ENCODE measurements at places on chromosomes 5 and 9. TPM values are rescaled to one million over a fixed set of nuclear protein-coding genes. Genes with fewer than 3 reads are reported as not detected.

DNA sequence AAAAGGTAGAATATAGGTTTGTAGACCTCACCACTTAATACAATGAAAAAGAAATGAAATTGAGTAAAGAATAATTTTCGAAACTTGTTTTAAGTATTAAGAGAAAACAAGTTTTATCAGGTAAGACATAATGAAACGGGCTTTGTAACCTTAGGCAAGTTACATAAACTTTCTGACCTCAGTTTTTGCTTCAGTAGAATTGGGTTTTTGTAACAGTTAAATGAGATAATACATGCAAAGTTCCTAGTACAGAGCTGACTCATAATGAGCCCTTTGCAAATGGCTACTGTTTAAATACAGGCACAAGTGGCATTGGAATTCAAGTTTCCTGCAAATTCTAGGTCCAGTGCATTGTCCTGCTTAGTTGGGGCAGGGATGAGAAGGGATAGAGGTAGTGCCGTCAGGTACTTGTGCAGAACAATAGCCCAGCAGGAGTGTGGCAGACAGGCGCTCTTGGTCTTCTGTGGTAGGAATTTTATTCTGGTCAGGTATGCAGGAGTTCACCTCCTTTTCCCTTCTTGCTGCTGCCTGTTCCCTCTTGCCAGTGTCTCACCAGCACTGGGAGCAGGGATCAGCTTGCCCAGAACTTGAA is 203.8 kb downstream of the PBX3 start:
- no peak overlapping the region for H3K4me3 ChIP-seq
- H3K27me3 ChIP-seq: no peaks in the 10 kb centered on the region
- no peaks in the 10 kb centered on the region for H3K4me1 ChIP-seq
- DNase-seq: no peak

DNA sequence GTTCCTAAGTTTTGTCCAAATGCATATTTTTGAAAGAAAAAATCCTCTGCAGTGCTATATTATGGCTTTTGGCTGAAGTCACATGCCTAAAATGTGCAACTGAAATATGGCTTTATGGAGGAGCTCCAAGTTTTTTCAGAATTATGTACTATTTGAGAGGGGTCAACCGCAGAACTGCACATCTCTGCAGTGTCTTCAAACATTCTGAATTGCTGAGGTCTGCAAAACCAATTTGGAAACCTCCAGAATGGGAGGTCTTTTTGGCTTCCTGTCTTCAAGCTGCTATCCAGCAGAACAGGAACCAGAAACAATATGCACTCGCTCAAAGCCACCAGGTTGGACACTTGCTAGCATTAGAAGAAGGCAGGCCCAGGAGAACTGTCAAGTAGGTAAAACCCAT is 376.0 kb upstream of the PAPPA start:
- H3K4me3 ChIP-seq: no peak overlapping the region
- no peak overlapping the region for H3K27ac ChIP-seq
- DNase-seq: no peak
- H3K4me1 ChIP-seq: no peaks in the 10 kb centered on the region

GRCh38 chr5:96317945-96318344 is 115.1 kb downstream of the PCSK1 start:
- no peaks in the 10 kb centered on the region for H3K4me1 ChIP-seq
- no peak for DNase-seq
- H3K27ac ChIP-seq: no peak overlapping the region

DNA sequence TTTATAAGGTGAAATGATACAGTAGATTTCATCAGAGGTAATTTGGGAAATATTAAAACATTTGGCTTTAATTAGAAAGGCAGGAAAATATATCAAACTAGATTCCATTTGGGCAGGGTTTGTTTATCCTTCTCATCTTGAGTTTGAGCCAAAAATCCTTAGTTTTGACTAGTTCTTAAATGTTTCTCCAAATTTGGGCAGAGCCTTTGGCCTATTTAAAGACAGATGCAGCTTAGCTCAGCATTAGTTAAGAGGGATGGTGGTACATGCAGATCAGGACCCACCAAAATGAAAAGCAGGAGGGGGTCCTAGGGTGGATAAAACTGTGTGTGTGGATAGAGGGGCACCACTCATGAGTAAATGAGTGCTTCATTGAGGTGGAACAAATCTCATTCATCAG is 20.3 kb upstream of the ARRDC3 start:
- no peaks in the 10 kb centered on the region for H3K27me3 ChIP-seq
- no peak overlapping the region for H3K27ac ChIP-seq
- no peak for DNase-seq
- H3K36me3 ChIP-seq: no peaks in the 10 kb centered on the region
- no peaks in the 10 kb centered on the region for H3K4me1 ChIP-seq
- H3K4me3 ChIP-seq: no peak overlapping the region

GRCh38 chr9:26457151-26457550 is 435.5 kb downstream of the CAAP1 start:
- no peak overlapping the region for H3K4me3 ChIP-seq
- H3K27ac ChIP-seq: no peak overlapping the region
- no peaks in the 10 kb centered on the region for H3K4me1 ChIP-seq

- H3K36me3 ChIP-seq: no peaks in the 10 kb centered on the region
- H3K27me3 ChIP-seq: no peaks in the 10 kb centered on the region
- no peak overlapping the region for H3K27ac ChIP-seq
Observed at GRCh38 chr9:84490206-84490841, 149.8 kb upstream of the SLC28A3 start.

DNA sequence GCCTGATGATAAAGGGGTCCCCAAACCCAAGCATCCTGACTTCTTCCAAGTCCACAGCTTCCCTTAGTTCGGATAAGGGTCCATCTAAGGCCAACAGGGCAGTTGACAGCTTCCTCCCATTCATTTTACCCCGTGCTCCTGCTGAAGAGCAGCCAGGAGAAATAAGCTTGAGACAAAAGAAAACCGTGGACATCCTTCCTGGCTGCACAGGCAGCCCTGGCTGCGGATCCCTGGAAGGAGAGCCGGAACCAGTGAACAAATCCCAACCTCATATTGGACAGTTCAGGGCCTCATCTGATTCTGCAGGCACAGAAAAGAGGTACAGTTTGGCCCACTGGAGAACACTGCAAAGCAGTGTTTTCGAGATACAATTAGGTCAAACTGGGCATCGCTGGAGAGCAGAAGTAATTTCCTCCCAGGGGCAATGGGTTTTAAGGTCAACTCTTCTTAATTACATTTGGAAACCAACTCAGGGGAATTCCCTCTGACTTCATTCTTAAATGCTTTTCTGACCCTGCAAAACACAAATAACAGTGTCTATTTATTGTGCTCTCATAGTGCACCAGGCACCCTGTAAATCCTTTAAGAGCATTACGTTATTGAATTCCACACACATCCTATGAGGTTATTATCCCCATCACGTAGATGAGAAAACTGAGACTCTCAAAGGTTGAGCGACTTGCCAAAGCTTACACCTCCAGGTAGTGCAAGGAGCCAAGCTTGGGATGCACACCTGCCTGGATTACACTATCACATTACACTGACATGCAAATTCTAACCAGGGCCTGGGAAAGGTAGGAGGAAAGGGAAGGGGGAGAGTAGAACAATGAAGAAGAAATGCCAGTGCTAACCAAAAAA is 21.2 kb downstream of the ADAM19 start:
- no peak for DNase-seq
- no peaks in the 10 kb centered on the region for H3K27me3 ChIP-seq
- no peak overlapping the region for H3K4me3 ChIP-seq
- H3K27ac ChIP-seq: peak overlapping the region; percentile 52
- no peaks in the 10 kb centered on the region for H3K36me3 ChIP-seq

DNA sequence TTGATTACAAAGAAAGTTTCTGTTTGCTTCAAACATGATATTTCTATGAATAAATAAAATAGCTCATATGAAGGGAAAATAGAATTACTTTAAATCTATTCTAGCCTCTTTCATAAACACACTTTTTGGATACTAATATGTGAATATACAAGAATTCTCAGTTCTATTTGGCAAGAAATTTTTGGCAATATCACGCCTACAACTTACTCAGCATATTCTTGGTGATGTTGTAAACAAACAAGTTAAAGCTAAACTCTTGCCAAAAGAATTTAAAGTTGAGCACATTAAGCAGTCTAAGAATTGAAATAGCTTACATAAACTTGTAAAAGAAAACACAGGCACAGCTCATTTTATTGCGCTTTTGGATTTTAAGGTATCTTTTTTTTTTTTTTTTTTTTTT is 209.8 kb downstream of the CDH12 start:
- no peak for DNase-seq
- no peaks in the 10 kb centered on the region for H3K27me3 ChIP-seq
- no peaks in the 10 kb centered on the region for H3K36me3 ChIP-seq
- no peak overlapping the region for H3K27ac ChIP-seq
- no peaks in the 10 kb centered on the region for H3K4me1 ChIP-seq

DNA sequence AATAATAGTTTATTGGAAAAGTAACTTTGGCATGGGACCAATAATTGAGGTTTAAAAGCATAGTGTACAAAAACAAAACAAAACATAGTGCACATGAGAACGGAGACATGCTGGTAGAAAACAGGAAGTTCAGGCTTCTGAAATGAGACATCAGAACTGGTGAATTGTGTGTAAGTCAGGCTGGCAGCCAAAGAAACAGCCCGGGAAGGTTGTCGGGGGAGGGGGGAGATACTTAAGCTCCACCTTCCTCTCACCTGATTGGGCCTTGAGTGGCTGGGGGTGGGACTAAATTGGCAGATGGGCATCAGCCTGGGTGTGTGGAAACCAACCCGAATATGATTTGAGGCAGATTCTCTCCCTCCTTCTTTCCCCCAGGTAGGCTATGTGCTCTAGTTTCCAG is 256.3 kb downstream of the SMARCA2 start:
- no peak overlapping the region for H3K27ac ChIP-seq
- no peak for DNase-seq
- H3K27me3 ChIP-seq: no peaks in the 10 kb centered on the region
- no peak overlapping the region for H3K4me3 ChIP-seq

DNA sequence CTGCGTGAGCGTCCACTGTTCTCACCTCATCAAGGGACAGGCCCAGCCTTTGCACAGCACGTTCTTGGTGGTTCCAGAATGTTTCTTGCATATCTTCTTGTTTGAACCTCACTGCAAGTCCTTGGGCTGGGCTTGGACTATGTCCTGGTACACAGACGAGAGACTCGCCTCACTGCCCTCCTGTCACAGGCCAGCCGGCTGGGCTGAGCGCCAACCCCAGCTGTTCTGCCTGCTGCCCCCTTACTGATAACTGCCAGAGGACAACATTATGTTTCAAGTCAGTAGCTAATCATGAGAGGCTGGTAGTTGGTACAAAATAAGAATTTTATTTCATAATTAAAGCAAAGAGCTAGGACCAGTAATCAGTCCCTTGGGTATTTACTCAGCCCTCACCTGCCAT is 52.8 kb upstream of the LRRTM2 start:
- peaks cover 63% of the 10 kb centered on the region for H3K36me3 ChIP-seq
- no peak for DNase-seq
- peaks cover 24% of the 10 kb centered on the region for H3K4me1 ChIP-seq
- H3K4me3 ChIP-seq: no peak overlapping the region

- no peaks in the 10 kb centered on the region for H3K36me3 ChIP-seq
- peaks cover 9% of the 10 kb centered on the region for H3K27me3 ChIP-seq
- DNase-seq: no peak
- H3K4me3 ChIP-seq: no peak overlapping the region
- no peak overlapping the region for H3K27ac ChIP-seq
Observed at GRCh38 chr5:141757402-141757801, 75.4 kb upstream of the ARAP3 start.

GRCh38 chr9:93675336-93676150 is 99.2 kb downstream of the PHF2 start:
- DNase-seq: peak; percentile 61
- H3K36me3 ChIP-seq: peaks cover 51% of the 10 kb centered on the region
- no peak overlapping the region for H3K4me3 ChIP-seq
- H3K27me3 ChIP-seq: no peaks in the 10 kb centered on the region
- H3K4me1 ChIP-seq: no peaks in the 10 kb centered on the region

- H3K36me3 ChIP-seq: peaks cover 24% of the 10 kb centered on the region
- no peaks in the 10 kb centered on the region for H3K27me3 ChIP-seq
- no peaks in the 10 kb centered on the region for H3K4me1 ChIP-seq
- H3K4me3 ChIP-seq: no peak overlapping the region
Observed at GRCh38 chr5:119168401-119168800, 97.5 kb downstream of the DMXL1 start.

FAM169A gene
- total RNA-seq: not detected

KLF4 gene
- total RNA-seq: 444 TPM

DOCK8 gene
- total RNA-seq: 8.9 TPM

CER1 gene
- not detected for total RNA-seq

SPATA31E1 gene
- total RNA-seq: not detected

GABRB2 gene
- total RNA-seq: 0.21 TPM

EPB41L4A gene
- 9.4 TPM for total RNA-seq

SYNPO gene
- 128 TPM for total RNA-seq
